ENCODE measurements at places on chromosomes 16 and 17.

DNA sequence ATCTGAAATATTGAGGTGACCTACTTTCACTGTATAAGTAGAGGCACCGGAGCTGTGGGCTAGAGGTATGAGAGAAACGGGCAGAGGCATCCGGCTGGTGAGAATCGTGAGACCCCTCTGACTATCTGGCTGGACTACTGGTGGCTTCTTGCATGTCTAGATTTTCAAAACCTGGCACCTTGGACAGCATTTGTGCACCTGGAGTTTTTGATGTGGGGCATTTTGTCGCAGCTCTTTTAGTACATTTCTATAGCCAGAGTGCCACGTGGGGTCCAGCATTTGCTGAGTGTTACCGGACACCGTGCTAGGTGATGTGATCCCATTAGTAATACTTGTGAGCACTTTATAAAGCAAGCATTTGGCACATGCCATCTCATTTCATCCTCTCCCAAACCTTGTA, 32.6 kb upstream of the SHISA9 start:
- DNase-seq = no peak

DNA sequence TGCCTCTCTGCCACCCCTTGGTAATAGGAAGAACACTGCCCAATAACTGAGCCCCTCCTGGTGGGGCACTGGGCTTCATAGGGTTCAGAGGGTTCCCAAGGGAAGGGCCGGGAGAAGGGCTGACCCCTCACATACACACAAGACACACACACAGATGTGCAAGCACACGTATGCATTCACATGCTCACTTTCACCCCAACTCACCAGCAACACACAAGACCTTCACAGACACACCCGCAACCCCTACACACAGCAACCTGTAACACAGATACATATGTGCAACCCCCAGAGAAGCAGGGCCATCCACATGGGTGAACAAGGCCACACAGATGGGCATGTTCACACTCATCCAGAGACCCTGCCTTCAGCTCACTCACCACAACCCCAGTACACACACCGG, 225.1 kb downstream of the ZNF423 start:
- no peak for DNase-seq

DNA sequence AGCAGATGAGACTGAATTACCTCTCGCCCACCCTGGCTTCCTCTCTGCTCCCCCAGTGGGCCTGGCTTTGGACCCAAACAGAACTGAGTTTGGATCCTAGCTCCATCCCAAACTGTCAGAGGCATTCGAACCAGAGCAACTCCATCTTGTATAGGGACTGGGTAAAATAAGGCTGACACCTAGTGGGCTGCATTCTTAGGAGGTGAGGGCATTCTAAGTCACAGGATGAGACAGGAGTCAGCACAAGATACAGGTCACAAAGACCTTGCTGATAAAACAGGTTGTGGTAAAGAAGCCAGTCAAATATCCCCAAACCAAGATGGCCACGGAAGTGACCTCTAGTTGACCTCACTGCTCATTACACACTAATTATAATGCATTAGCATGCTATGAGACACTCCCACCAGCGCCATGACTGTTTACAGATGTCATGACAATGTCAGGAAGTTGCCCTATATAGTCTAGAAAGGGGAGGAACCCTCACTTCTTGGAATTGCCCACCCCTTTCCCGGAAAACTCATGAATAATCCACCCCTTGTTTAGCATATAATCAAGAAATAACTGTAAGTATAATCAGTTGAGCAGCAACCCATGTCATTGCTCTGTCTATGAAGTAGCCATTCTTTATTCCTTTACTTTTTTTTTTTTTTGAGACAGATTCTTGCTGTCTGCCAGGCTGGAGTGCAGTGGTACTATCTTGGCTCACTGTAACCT, 44.4 kb downstream of the LYRM1 start:
- no peak for DNase-seq

- no peak for DNase-seq
These were observed 451.3 kb upstream of the ZFHX3 start for GRCh38 chr16:73499276-73499675.

- no peak for DNase-seq
These were observed 62.9 kb upstream of the MGAT5B start for GRCh38 chr17:76805319-76805718.

- no peak for DNase-seq
These were observed 4.2 kb downstream of the CCL3 start for GRCh38 chr17:36085765-36086164.

DNA sequence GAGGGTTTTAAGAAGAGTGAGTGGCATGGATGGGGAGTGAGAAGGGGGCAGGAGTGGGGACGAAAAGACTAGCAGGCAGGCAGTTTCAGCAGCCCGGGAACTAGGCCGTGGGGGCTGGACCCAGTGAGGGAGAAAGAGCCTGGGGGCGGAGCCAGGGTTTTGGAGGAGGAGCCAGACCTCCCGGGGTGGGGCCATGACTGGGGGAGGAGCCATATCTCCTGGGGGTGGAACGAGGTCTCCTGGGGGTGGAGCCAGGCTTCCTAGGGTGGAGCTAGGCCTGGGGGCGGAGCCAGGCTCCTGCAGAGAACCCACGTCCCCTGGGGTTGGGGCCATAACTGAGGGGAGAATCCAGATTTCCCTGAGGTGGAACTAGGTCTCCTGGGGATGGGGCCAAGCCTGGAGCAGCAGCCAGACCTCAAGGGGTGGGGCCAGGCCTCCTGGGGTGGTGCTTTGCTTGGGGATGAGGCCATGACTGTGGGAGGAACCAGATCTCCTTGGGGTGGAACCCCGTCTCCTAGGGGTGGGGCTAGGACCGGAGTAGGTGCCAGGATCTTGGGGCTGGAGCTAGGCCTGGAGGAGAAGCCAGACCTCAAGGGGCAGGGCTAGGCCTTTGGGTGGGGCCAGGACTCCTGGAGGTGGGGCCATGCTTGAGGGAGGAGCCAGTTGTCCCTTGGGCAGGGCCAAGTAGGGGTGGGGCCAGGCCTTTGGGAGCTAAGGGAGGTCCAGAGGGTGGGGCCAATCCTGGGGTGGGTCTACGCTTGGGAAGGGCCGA, 41.7 kb upstream of the JPH3 start:
- DNase-seq = no peak

GRCh38 chr17:69801368-69801767, 273.7 kb upstream of the KCNJ16 start:
- DNase-seq = no peak

DNA sequence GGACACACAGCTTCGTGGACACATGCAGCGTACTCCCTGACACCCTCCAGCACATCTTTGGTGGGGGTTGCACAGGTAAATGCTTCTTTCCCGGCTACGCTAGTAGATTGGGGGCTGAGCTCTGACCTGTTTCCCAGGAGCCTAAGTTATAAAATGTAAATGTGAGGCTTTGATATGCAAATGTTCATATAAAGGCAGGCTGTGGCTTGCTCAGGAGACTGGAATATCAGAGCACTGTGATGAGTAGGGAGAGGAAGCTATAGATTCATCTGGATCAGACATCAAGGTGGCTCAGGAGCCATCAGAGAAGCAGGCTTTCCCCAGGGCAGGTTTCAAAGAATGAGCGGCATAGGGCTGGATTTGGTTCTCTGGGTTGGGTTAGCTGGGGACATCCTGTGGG, 3.4 kb upstream of the ETV4 start:
- no peak for DNase-seq

GRCh38 chr16:65413861-65414260, 292.0 kb upstream of the CDH11 start:
- DNase-seq = no peak

- DNase-seq = no peak
These were observed 10.1 kb downstream of the DRC3 start for GRCh38 chr17:17982801-17983200.

GRCh38 chr17:15263680-15264079, 1.4 kb downstream of the PMP22 start:
- DNase-seq = no peak

DNA sequence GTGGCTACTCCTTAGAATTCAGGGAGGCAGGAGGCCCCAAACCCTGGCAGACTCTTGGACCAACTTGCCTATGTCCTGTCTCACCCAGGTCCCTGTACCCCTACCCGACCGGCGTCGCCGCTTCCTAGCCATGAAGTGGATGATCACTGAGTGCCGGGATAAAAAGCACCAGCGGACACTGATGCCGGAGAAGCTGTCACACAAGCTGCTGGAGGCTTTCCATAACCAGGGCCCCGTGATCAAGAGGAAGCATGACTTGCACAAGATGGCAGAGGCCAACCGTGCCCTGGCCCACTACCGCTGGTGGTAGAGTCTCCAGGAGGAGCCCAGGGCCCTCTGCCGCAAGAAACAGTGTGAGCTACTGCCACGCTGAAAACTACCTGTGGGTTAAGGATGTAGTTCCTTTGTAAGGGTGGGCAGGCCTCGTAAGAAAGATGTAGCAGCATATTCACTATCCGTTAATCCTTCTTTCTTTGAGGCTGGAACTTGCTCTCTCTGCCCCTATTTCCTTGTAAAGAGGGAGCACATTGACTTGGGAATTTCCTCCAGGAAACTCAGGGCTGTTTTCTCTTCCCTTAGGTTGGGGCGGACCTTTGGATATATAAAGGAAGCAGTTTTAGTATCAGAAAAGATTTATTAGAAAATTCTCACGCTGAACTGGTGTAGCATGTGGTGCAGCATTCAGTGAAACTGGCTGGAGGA, 4.1 kb downstream of the MRPS7 start:
- DNase-seq = no peak

DNA sequence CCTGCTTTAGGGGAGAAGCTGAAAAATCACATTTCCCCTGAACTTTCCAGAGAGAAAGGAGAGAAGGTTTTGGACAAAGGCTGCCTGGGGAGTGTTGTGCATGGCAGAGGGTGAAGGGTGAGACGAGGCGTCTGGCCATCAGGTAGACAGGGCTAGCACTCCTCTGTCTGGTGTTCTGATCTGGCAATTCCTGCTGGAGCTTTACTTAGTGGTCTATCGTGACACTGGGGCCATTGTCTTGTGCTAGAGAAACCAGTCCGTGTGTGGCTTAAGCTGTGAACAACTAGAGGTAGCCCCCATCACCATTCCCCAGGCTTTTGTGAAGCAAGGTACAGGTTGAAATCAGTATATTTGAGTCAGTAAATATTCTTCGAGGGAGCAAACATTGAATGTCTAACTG, 8.5 kb downstream of the RHBDL3 start:
- no peak for DNase-seq

DNA sequence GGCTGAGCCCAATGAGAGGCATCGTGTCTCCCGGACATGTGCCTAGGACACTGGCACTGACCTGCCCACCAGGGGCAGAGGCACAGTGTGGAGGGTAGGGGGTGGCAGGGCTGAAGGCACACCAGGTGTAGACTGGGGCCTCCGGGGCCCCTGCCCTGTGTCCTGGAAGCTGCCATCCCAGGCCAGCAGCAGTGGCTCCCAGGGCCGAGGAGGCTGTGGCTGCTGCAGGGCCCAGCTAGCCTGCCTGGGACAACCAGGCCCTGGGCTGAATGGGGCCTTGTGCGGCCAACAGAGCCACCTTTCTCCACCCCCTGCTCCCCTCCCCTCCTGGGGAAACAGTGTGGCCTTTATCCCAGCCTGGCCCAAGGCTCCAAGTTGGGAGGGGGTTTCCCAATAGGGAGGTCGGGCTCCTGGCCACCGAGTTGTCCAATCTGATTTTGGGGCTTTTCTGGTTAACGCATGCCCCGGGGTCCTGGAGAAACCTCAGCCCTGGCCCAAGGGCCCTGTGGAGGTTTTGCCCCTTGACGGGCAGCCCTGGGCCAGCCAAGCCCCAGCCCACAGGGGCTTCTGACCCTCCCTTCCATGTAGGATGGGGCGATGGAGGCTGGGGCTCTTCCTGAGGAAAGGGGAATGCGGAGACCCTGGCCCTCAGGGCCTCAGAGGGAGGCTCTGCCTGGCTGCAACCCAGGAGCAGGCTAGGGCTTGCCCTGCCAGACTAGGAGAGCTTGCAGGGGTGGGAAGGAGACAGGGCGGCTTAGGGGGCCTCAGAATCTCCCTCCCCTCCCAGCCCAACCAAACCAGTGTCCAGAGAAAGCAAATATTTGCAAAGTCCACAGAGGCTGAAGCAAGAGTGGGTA, 4.2 kb downstream of the MTSS2 start:
- DNase-seq = no peak

DNA sequence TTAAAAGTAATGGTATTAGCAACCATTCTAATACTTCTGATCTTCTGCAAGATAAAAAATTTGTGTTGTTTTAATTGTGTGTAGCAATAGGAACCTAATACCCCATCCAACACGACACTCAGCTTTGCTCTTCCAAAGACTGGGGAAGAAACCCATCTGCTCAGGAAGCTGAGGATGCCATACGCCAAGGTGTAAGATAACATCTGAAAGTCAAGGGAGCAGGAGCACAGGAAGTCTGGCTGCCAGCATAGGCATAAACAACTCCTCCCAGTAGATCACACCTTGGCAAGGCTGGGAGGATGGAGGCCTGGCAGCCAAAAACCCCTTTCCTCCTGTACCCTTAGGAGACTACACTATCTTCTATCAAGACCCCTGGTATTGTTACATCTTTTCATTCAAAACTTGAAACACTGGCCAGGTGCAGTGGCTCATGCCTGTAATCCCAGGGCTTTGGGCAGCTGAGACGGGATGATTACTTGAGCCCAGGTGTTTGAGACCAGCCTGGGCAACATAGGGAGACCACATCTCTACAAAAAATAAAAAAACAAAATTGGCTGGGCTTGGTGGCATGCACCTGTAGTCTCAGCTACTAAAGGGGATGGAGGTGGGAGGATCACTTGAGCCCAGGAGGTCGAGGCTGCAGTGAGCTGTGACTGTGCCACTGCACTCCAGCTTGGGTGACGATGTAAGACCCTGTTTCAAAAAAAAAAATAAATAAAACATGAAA, 5.7 kb upstream of the SPHK1 start:
- no peak for DNase-seq

- no peak for DNase-seq
These were observed 24.8 kb downstream of the GINS2 start for GRCh38 chr16:85663891-85664321.

GRCh38 chr17:75105126-75106080, 4.4 kb upstream of the ARMC7 start:
- DNase-seq = no peak

- DNase-seq = no peak
These were observed 6.2 kb downstream of the EPN3 start for GRCh38 chr17:50538549-50539410.

- no peak for DNase-seq
These were observed 34.8 kb downstream of the PRSS54 start for GRCh38 chr16:58259995-58260394.

DNA sequence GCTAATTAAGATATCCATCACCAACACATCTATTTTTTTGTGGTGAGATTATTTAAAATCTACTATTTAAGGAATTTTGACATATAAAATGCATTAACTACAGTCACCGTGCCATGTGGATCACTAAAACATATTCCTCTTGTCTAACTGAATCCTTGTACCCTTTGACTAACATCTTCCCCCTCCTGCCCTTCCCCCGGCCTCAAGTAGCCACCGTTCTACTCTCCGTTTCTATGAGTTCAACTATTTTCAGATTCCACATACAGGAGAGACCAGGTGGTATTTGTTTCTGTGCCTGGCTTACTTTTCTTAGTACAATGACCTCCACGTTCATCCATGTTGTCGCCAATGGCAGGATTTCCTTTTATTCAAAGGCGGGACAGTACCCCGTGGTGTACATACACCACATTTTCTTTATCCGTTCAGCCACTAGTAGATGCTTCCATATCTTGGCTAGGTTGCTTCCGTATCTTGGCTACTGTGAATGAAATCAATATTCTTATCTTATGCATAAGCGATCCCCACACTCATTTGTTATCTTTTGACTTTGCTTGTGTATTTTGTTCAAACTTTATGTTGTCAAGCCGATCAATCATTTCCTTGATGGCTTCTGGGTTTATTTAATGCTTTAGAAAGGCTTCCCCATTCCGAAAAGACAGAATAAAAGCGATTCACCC, 134.7 kb downstream of the KCNJ12 start:
- DNase-seq = no peak

All from kidney epithelial cell (primary cell).